Endodermal cell (in vitro differentiated cells): ENCODE measurements at places on chromosomes 11 and 22.

DNA sequence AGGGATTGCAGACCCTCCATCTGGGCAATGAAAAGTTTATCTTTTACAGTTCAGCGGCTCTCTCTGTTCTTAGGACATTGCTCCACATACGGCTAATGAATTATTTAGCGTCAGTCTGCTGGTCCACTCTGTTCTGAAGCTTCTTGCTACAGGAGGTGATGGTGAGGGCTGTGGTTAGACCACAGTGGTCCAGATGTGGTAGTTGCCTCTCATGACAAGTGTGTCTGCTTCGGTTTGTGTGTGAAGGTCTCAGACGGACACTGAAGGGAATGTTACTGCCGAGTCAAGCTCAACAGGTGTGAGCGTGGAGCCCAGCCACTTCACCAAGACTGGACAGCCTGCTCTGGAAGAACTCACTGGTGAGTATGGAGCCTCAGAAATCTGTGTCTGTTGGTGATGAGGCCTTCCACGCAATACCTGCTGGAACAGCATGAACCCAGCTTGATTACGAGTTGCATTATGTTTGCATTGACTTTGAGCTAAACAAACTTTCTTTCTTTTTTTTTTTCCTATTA lies 220.8 kb downstream of the DBX1 start:
- H3K4me1 ChIP-seq = no peaks in the 10 kb centered on the region
- no peak for DNase-seq
- H3K4me3 ChIP-seq = no peak overlapping the region
- no peak overlapping the region for H3K27ac ChIP-seq

DNA sequence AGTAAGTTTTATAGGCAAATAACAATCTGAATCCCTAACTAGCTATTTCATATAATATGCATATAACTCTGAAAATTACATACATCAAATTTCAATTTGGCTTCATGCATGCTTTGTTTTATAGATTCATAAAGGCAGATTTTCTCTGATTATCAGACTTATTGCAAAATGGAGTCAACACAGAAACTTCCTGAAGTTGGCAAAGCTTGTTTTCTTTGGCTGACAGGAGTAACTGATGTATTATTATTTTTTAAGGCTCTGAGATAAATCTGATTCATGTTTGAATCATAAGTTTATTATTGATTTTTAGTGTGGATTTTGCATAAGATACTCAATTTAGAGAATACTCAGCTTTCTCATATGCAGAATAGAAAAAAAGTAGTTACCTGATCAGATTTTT lies 356.3 kb upstream of the CCDC90B start:
- no peaks in the 10 kb centered on the region for H3K36me3 ChIP-seq
- no peaks in the 10 kb centered on the region for H3K4me1 ChIP-seq
- no peaks in the 10 kb centered on the region for H3K27me3 ChIP-seq
- no peak overlapping the region for H3K4me3 ChIP-seq
- DNase-seq = no peak

GRCh38 chr11:93908689-93909088 lies 58.3 kb upstream of the VSTM5 start:
- H3K27me3 ChIP-seq = peaks cover 40% of the 10 kb centered on the region
- no peak overlapping the region for H3K27ac ChIP-seq
- H3K4me3 ChIP-seq = no peak overlapping the region
- no peak for DNase-seq

DNA sequence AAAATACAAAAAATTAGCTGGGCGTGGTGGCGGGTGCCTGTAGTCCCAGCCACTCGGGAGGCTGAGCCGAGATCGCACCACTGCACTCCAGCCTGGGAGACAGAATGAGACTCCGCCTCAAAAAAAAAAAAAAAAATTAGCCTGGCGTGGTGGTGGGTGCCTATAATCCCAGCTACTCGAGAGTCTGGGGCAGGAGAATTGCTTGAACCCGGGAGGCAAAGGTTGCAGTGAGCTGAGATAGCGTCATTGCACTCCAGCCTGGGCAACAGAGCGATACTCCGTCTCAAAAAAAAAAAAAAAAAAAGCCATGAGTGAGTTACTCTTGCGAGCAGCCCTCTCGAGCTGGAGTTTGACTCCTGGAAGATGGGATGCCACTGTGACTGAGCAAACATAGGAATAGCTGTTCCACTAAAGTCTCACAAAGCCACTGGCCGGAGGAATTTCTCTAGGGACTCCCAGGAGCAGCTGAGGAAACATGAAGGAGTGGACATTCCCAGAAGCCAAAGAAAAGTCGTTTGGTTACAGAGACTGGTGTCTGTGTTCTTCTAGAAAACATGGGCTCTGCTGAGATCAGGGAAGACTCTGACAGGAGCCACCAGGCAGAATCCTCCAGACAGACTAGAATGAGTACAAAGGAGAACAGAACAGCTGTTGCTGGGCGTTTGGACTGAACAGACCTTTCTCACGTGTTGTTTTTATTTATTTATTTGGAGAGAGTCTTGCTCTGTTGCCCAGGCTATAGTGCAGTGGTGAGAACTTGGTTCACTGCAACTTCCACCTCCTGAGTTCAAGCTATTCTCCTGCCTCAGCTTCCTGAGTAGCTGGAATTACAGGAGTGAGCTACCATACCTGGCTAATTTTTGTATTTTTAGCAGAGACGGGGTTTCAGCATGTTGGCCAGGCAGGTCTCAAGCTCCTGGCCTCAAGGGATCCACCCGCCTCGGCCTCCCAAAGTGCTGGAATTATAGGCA lies 32.4 kb upstream of the MYH9 start:
- H3K4me3 ChIP-seq = no peak overlapping the region
- no peaks in the 10 kb centered on the region for H3K4me1 ChIP-seq

- H3K27me3 ChIP-seq = no peaks in the 10 kb centered on the region
- DNase-seq = no peak
- no peak overlapping the region for H3K4me3 ChIP-seq
- H3K27ac ChIP-seq = no peak overlapping the region
These were observed 24.3 kb downstream of the BCR start for GRCh38 chr22:23204541-23205157.

DNA sequence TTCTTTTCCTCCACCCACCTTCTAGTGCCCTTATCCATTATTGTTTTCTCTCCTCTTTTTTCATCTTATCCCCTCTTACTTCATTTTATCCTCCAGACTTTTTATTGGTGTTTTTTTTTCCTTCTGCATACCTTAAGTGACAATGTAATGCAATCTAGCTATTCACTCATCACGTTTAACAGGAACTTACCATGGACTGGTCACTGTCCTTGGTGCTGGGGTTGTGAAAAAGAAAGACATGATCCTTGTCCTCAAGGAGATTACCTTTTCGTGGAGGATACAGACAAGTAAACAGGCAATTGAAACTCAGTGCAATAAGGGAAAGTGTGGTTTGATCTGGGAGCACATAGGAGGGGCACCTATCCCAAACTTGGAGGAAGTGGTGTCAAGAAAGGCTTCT lies 20.7 kb downstream of the SYT9 start:
- no peaks in the 10 kb centered on the region for H3K27me3 ChIP-seq
- no peak overlapping the region for H3K4me3 ChIP-seq
- H3K36me3 ChIP-seq = no peaks in the 10 kb centered on the region
- H3K4me1 ChIP-seq = peaks cover 2% of the 10 kb centered on the region

DNA sequence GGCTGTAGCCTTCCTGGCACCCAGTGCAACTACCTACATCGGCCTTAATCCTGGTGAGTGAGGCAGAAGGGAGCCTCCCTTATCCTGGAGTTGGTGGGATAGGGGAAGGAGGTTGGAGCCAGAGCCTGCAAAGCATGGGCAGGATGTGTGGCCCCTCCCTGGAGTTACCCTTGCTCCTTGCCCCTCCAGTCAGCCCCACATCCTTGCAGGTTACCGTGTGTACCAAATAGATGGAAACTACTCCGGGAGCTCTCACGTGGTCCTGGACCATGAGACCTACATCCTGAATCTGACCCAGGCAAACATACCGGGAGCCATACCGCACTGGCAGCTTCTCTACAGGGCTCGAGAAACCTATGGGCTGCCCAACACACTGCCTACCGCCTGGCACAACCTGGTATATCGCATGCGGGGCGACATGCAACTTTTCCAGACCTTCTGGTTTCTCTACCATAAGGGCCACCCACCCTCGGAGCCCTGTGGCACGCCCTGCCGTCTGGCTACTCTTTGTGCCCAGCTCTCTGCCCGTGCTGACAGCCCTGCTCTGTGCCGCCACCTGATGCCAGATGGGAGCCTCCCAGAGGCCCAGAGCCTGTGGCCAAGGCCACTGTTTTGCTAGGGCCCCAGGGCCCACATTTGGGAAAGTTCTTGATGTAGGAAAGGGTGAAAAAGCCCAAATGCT lies 3.9 kb downstream of the SMPD1 start:
- DNase-seq = no peak
- no peak overlapping the region for H3K4me3 ChIP-seq
- no peaks in the 10 kb centered on the region for H3K4me1 ChIP-seq
- no peaks in the 10 kb centered on the region for H3K27me3 ChIP-seq

DNA sequence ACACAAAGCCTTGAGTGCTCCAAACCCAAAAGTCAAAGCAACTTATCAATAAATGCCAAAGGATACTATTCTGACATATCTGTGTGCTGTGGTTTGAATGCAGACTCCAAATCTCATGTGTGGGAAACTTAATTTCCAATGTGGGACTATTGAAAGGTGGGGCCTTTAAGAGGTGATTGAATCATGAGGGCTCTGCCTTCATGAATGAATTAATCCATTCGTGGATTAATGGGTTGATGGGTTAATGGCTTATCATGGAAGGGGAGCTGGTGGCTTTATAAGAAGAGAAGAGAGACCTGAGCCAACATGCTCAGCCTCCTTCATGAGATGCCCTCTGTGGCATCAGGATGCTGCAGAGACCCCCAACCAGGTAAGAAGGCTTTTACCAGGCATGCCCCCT lies 16.8 kb upstream of the ZNF280A start:
- no peaks in the 10 kb centered on the region for H3K4me1 ChIP-seq
- no peak overlapping the region for H3K27ac ChIP-seq

- DNase-seq = no peak
- no peak overlapping the region for H3K27ac ChIP-seq
- no peaks in the 10 kb centered on the region for H3K4me1 ChIP-seq
- no peak overlapping the region for H3K4me3 ChIP-seq
- no peaks in the 10 kb centered on the region for H3K27me3 ChIP-seq
These were observed 100.0 kb downstream of the PAX6 start for GRCh38 chr11:31711137-31711536.

DNA sequence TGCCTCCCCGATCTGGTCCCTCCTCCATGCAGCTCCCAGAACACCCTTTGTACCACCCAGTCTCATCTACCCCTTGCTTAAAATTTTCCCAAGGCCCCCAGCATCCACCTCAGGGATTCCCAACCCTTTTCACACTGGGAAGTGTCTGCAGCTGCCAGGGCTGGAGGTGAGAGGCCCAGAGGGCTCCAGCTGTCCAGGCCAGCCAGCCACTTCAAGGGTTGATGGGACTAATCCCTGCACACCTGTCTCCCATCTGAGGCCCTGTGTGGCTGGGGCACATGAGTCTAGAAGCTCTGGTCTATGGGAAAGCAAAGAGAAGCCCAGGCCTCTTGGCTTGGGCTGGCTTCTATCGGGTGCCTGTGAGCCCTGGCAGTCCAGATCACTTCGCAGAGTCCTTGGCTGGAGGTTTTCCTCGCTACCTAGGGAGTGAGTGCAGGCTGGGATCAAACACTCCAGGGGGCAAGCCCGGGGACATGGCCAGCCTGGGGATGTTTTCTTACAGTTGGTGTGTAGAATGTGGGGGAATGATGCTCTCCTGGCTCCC lies 41.1 kb upstream of the TPBGL start:
- no peaks in the 10 kb centered on the region for H3K4me1 ChIP-seq
- H3K27me3 ChIP-seq = no peaks in the 10 kb centered on the region
- H3K36me3 ChIP-seq = no peaks in the 10 kb centered on the region
- no peak overlapping the region for H3K4me3 ChIP-seq
- H3K27ac ChIP-seq = no peak overlapping the region

- no peak overlapping the region for H3K27ac ChIP-seq
- no peak overlapping the region for H3K4me3 ChIP-seq
- H3K27me3 ChIP-seq = no peaks in the 10 kb centered on the region
- no peaks in the 10 kb centered on the region for H3K36me3 ChIP-seq
- peaks cover 19% of the 10 kb centered on the region for H3K4me1 ChIP-seq
These were observed 168.8 kb upstream of the CADM1 start for GRCh38 chr11:115672999-115673411.

DNA sequence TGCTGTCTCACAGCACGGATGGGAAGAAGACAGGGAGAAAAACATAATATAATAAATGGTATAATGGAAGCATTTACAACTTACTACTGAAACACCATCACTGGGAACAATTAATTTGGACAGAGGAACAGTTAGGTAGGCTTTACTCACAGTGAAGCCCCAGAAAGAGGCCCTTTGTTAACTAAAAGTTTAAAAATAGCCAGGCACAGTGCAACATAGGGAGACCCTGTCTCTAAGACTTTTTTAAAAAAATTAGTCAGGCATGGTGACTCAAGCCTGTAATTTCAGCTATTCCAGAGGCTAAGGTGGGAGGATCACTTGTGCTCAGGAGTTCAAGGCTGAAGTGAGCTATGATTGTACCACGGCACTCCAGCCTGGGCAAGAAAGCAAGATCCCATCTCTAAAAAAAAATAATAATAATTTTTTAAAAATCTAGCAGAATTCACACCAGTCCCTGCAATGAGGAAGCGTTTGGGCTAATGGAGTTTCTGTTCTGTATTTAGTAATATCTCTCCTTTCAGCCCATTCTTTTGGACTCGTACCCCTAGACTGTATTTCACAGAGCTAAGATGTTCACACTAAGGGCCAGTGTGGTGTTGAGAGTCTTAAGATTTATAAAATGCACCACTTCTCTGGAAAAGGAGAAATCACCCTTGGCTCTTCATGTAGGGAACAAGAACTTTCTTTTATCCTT lies 275.5 kb downstream of the SOX6 start:
- no peak overlapping the region for H3K4me3 ChIP-seq
- no peaks in the 10 kb centered on the region for H3K36me3 ChIP-seq
- H3K27me3 ChIP-seq = no peaks in the 10 kb centered on the region
- no peak overlapping the region for H3K27ac ChIP-seq
- H3K4me1 ChIP-seq = peaks cover under 1% of the 10 kb centered on the region

GRCh38 chr22:40189997-40190396 lies 12.3 kb downstream of the TNRC6B start:
- H3K27me3 ChIP-seq = no peaks in the 10 kb centered on the region
- H3K4me3 ChIP-seq = no peak overlapping the region
- no peak overlapping the region for H3K27ac ChIP-seq
- H3K4me1 ChIP-seq = peaks cover 32% of the 10 kb centered on the region

DNA sequence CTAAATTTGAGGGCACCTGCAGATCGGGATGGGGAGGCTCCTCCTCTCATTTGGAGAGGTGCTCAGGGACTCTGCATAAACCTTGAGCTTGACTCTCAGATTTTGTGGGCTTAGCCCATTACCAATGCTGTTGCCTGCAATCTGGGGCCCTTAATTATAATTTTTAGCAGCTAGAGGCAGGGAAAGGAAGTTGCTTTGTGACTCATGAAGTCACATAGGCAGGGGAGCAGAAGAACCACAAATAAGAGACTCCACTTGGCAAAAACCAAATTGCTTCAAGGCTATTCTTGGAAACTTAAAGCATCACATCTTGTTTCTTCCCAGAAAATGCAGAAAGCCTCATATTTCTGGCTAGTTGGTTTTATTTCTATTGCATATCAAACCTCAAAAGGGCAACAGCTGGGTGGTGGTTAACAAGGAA lies 46.9 kb downstream of the MICAL2 start:
- peaks cover 18% of the 10 kb centered on the region for H3K27me3 ChIP-seq
- DNase-seq = no peak
